ENCODE measurements at places on chromosomes 12 and 14.
A peak's percentile ranks its signal among the peaks of the same experiment; 100 is the strongest.

GRCh38 chr14:89348722-89349121, 68.3 kb downstream of the FOXN3 start:
- H3K4me3 ChIP-seq: no peak overlapping the region
- no peak overlapping the region for H3K27ac ChIP-seq
- no peak for DNase-seq

DNA sequence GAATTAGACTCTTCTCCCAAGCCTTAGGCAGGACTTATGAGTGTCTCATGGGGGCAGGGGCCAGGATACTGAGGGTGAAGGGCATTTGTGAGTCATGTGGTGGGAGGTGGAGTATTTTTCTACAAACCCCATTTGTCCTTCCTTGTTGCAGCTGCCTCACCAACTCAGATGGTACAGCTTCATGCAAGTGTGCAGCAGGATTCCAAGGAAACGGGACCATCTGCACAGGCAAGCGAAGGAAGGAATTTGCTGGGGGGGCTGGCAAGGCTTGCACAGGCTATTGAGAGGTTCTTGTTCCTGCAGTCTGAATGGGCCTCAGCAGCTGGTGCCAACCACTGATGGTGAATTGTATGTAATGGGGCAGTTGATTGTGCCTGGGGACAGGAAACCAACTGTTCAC, 125.1 kb downstream of the STAB2 start:
- H3K4me3 ChIP-seq: no peak overlapping the region
- H3K36me3 ChIP-seq: no peaks in the 10 kb centered on the region
- H3K4me1 ChIP-seq: no peaks in the 10 kb centered on the region
- H3K27ac ChIP-seq: no peak overlapping the region

DNA sequence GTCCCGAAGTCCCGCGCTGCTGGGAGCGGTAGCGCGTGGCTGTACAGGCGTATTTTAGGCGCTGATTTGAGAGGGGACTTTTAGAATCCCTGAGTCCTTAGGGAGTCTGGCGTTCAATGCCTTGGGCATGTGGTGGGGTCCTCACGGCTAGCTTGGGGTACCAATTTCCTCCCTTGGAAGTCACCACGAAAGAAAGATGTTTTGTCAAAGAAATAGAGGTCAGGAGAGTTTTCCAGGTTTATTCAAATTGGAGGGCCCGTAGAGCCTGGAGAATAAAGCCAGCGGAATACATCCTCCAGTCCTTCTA, 63.9 kb downstream of the KLHL28 start:
- H3K36me3 ChIP-seq: no peaks in the 10 kb centered on the region
- H3K27ac ChIP-seq: peak overlapping the region; percentile 81
- no peaks in the 10 kb centered on the region for H3K4me1 ChIP-seq

GRCh38 chr12:10214136-10214894, 1.6 kb downstream of the GABARAPL1 start:
- H3K4me1 ChIP-seq: peaks cover 7% of the 10 kb centered on the region
- no peaks in the 10 kb centered on the region for H3K27me3 ChIP-seq
- no peak overlapping the region for H3K4me3 ChIP-seq
- peaks cover 8% of the 10 kb centered on the region for H3K36me3 ChIP-seq

DNA sequence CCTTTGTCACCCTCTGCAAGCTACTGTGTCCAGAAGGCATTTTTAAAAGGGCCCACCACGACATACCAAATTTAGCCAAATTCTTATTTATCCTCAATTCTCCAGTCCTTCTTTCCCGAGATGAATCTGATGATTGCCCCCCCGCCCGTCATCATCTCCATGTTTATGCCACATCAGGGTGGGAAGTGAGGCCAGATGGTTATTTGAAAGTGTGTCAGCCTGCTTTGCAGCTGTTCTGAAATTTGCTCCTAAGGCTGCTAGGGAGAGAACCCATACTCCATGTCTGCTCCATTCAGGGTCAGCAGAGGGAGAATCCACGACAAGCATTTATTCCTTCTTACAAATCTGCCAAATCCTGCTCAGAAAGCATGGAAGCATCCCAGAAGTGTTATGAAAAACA, 337.8 kb downstream of the ADAMTS20 start:
- H3K4me3 ChIP-seq: no peak overlapping the region
- no peaks in the 10 kb centered on the region for H3K36me3 ChIP-seq
- H3K27ac ChIP-seq: no peak overlapping the region
- H3K4me1 ChIP-seq: no peaks in the 10 kb centered on the region

- H3K36me3 ChIP-seq: no peaks in the 10 kb centered on the region
- H3K4me3 ChIP-seq: no peak overlapping the region
- peaks cover 18% of the 10 kb centered on the region for H3K4me1 ChIP-seq
These were observed 603 bp upstream of the ENDOU start for GRCh38 chr12:47725893-47726292.

GRCh38 chr14:34966413-34966812, 16.4 kb upstream of the SRP54 start:
- DNase-seq: no peak
- H3K4me1 ChIP-seq: no peaks in the 10 kb centered on the region
- no peak overlapping the region for H3K27ac ChIP-seq
- no peaks in the 10 kb centered on the region for H3K36me3 ChIP-seq

GRCh38 chr14:64696355-64696857, 7.8 kb upstream of the PLEKHG3 start:
- H3K27me3 ChIP-seq: no peaks in the 10 kb centered on the region
- H3K27ac ChIP-seq: no peak overlapping the region
- H3K4me3 ChIP-seq: no peak overlapping the region
- no peaks in the 10 kb centered on the region for H3K36me3 ChIP-seq

DNA sequence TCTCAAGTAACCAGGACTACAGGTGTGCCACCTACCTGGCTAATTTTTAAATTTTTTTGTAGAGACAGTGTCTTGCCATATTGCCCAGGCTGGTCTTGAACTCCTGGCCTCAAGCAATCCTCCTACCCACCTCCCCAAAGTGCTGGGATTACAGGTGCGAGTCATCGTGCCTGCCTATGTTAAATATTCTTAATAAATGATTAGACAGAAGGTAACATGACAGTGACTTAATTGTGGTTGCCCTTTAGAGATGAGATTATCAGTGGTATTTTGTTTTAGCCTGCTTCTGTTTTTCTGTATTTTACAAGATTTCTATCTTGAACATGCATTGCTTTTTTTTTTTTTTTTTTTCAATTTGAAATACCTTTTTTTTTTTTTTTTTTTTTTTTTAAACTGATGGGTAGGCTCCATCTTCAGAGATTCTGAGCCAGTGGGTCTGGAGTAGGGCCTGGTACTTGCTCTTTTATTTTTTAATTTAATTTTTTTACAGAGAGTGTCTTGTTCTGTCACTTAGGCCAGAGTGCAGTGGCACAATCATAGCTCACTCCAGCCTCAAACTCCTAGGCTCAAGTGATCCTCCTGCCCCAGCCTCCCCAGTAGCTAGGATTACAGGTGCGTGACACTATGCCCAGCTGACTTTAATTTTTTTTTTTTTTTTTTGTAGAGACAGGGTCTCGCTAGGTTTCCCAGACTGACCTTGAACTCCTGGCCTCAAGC, 88.4 kb downstream of the BORCS5 start:
- no peaks in the 10 kb centered on the region for H3K27me3 ChIP-seq
- no peaks in the 10 kb centered on the region for H3K36me3 ChIP-seq
- no peak overlapping the region for H3K27ac ChIP-seq
- no peaks in the 10 kb centered on the region for H3K4me1 ChIP-seq
- H3K4me3 ChIP-seq: no peak overlapping the region

DNA sequence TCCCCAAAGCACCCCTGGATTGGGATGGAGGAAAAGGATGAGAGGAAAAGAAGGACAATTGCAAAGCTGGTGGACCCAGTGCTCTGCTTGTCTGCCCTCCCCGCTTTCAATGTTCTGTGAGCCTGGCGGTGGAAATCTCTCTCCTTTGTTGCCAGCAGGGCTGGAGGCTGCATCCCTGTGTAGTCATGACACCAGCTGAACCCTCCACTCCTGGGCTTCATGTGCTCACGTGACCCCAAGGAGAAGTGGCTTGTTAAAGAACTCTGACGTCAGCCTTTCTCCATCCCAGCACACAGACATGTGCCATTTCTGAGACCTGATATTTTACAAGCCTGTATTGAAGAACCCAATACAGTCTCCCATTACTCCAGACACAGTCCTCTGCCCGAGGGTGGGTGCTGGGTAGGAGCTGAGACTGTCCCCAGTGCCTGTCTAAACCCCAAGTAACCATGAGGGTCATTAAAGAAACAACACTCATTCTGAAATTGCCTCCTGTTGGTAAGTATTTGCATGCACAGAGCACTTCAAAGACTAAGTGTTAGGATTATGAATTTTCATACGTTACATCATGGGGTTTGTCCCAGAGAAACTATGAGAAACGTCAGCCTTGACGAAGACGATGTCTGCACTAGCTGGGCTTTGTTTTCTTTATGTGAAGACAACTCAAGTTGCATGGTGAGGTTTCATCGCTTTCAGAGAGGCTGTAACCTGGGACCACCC, 21.7 kb downstream of the GALNT16 start:
- H3K4me3 ChIP-seq: no peak overlapping the region
- no peak overlapping the region for H3K27ac ChIP-seq
- no peak for DNase-seq
- no peaks in the 10 kb centered on the region for H3K4me1 ChIP-seq
- no peaks in the 10 kb centered on the region for H3K36me3 ChIP-seq

- H3K4me1 ChIP-seq: peaks cover 20% of the 10 kb centered on the region
- peaks cover 10% of the 10 kb centered on the region for H3K36me3 ChIP-seq
- peak overlapping the region; percentile 82 for H3K4me3 ChIP-seq
- peak; percentile 95 for DNase-seq
These were observed 594 bp upstream of the CEP170B start for GRCh38 chr14:104864267-104865080.

DNA sequence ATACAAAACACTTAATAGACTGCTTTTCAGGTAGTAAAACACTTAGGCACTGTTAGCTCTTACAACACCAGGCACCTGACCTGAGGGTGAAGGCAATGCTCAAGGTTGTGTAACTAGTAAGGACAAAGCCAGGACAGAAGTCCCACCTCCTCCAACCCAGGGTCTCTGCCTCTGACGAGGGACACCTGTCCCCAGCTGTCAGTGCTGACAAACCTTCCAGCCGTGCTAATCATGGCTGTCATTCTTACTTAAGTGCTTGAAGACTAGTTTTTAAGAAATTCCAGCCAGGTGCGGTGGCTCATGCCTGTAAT, 62.5 kb upstream of the MAX start:
- H3K36me3 ChIP-seq: no peaks in the 10 kb centered on the region
- no peaks in the 10 kb centered on the region for H3K27me3 ChIP-seq
- no peak overlapping the region for H3K4me3 ChIP-seq
- peak; percentile 95 for DNase-seq
- no peaks in the 10 kb centered on the region for H3K4me1 ChIP-seq

GRCh38 chr12:21697904-21698630, 40.4 kb upstream of the LDHB start:
- H3K27ac ChIP-seq: no peak overlapping the region
- H3K4me1 ChIP-seq: no peaks in the 10 kb centered on the region
- no peak overlapping the region for H3K4me3 ChIP-seq

GRCh38 chr12:1281683-1282366, 290.8 kb downstream of the ERC1 start:
- H3K27ac ChIP-seq: no peak overlapping the region
- H3K36me3 ChIP-seq: no peaks in the 10 kb centered on the region
- no peak overlapping the region for H3K4me3 ChIP-seq
- H3K4me1 ChIP-seq: no peaks in the 10 kb centered on the region

DNA sequence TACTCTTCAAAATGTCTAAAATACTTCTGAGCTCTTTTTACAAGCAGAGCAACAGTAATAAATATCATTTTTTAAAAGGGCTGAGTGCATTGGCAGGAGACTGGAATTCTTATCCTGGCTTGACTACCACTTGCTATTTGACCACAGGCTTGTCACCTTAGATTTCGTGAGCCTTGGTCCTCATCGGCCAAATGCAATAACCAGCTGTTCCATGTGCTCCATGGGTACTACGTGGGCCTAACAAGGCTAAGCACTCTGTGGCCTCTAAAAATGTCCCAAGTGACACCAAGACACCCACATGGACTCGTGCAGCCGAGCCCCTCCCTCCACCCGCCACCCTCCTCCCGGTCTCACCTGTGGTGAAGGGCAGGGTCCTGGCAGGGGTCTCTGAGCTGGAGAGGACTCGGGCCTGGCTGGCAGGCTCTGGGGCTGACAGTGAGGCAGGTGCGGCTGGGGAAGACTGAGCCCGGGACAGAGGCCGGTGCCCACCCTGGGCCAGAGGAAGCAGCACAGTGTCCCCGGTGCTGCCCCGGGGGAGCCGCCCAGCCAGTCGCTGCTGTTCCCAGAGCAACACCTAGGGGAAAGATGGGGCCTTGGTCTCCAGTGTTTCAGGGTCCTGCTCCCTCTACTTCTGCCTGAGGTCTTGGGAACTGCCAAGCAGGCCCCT, 20.1 kb downstream of the SLC48A1 start:
- H3K27me3 ChIP-seq: no peaks in the 10 kb centered on the region
- DNase-seq: no peak
- no peak overlapping the region for H3K27ac ChIP-seq
- peaks cover 87% of the 10 kb centered on the region for H3K36me3 ChIP-seq
- H3K4me1 ChIP-seq: no peaks in the 10 kb centered on the region

DNA sequence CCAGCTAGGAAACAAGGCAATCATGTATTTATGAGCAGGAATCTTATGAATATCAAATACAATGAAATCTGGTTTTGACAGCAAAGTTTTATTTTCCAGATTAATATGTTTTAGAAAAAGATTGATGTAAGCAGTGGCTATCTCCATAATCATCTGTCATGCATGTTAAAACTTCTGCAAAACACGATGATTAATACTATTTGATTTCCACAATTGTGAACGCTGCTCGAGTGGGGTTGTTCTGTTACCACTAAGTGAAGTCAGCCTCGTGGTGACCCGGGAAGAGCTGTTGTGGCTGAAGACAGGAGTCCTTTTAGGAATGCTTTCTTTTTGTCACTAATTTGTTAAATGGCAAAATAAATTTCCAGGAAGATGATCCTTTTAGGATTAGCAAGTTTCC, 9.4 kb downstream of the CFAP251 start:
- H3K27ac ChIP-seq: no peak overlapping the region
- no peak overlapping the region for H3K4me3 ChIP-seq
- DNase-seq: no peak
- H3K4me1 ChIP-seq: peaks cover 10% of the 10 kb centered on the region
- no peaks in the 10 kb centered on the region for H3K36me3 ChIP-seq

GRCh38 chr12:80627782-80628181, 79.7 kb upstream of the MYF6 start:
- H3K4me3 ChIP-seq: no peak overlapping the region
- H3K4me1 ChIP-seq: no peaks in the 10 kb centered on the region
- no peaks in the 10 kb centered on the region for H3K36me3 ChIP-seq
- H3K27me3 ChIP-seq: no peaks in the 10 kb centered on the region
- no peak overlapping the region for H3K27ac ChIP-seq

All from trophoblast cell (in vitro differentiated cells and primary cell).